ENCODE measurements at places on chromosomes 5 and 9. TPM values are rescaled to one million over a fixed set of nuclear protein-coding genes. Genes with fewer than 3 reads are reported as not detected.

CDH9 gene
- total RNA-seq, result not detected

NTNG2 gene
- total RNA-seq, result 1.5 TPM

SMIM27 gene
- total RNA-seq, result 5.5 TPM

BRINP1 gene
- total RNA-seq, result 27.4 TPM

ADAMTS12 gene
- total RNA-seq, result 18.6 TPM

IL13 gene
- total RNA-seq, result not detected

All from smooth muscle cell of the coronary artery (primary cell).